Frontal cortex (tissue), 4 donors: ENCODE measurements at places on chromosomes 3 and 15. TPM values are rescaled to one million over a fixed set of nuclear protein-coding genes. Genes with fewer than 3 reads are reported as not detected.

The MEIS2 gene
- total RNA-seq, result 380 TPM

The MRAS gene
- total RNA-seq, result 66.0 TPM

- no peak for DNase-seq
Measured at GRCh38 chr3:169094204-169094603, 569.3 kb downstream of the MECOM start.

DNA sequence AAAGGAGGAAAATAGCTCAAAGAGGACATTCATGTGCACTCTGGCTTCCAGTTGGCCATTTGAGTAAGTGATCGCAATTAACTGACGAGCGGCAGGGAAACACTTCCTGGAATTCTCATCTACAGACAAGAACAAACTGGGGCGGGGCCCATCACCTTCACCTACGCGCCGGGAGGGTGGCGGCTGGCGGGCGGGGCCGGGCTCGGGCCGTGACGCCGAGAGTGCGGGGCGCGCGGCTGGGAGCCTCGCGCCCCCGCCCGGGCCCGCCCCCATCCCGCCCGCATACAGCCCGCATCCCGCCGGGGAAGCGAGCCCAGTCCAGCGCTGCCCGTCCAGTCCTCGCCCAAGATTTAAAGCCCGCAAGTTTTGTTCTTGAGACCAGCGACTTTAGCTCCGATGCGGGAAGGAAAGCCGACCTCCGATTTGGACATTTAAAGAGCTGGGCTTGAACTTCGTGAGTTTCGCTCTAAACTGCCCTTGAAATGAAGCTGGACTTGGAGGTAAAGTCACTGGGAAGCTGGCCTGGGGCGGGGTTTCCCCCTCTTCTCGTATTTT, at the start of gene B3GNT5:
TSS of gene B3GNT5 (plus strand) at position 281 of the 555 bp plus-strand sequence. CDS start 16,546 bp downstream, outside the sequence.
- no peak for DNase-seq

DNA sequence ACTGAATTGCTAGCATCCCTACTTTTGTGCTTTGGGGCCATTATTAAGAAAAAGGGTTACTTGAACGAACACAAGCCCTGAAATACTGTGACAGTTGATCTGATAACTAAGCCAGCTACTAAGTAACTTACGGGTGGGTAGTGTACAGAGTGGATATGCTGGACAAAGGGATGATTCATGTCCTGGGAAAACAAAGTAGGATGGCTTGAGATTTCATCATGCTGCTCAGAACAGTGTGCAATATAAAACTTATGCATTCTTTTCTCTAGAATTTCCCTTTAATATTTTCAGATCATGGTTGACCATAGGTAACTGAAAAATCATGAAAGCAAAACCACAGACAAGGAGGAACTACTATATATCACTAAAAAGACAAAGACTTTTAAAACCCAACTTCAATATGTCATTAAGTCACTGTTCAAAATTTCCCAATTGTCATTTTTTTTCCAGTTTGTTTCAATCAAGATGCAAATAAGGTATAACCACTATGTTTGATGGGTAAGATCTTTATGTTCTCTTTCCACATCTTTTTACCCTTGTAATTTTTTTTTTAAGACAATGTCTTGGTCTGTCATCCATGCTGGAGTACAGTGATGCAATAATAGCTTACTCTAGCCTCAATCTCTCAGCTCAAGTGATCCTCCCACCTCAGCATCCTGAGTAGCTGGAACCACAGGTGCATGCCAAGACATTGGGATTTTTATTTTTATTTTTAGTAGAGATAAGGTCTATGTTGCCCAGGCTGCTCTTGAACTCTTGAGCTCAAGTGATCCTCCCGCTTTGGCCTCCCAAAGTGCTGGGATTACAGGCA, 67.7 kb downstream of the IFT80 start:
- DNase-seq, result no peak

The SNTN gene
- not detected for total RNA-seq

The ZNF502 gene
- 14.3 TPM for total RNA-seq

GRCh38 chr3:123816673-123817207, 67.4 kb downstream of the MYLK start:
- DNase-seq, result no peak
